ENCODE measurements at places on chromosomes 3 and 15.
A peak's percentile ranks its signal among the peaks of the same experiment; 100 is the strongest.

GRCh38 chr3:71902258-71903111, 117.5 kb upstream of the PROK2 start:
- no peak for DNase-seq

DNA sequence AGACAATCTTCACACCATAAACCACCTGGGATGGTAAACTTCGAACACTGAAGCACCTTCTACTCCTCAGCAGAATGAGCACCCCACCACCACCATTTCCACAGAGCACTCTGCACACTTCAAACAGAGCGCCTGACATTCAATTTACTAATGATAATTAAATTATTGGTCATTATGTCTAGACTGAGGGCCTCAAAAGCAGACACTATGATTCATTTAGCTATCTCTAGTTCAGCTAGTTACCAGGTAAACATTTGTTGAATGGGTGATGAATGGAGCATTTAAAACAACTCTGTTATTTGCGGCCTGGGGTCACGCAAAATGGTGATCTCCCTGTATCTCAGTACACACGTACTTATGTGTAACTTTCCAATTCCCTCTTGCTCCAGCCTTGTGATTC, 40.9 kb downstream of the ACAP2 start:
- DNase-seq = no peak

- DNase-seq = peak; percentile 62
These were observed 20.4 kb upstream of the SATB1 start for GRCh38 chr3:18445401-18446148.

DNA sequence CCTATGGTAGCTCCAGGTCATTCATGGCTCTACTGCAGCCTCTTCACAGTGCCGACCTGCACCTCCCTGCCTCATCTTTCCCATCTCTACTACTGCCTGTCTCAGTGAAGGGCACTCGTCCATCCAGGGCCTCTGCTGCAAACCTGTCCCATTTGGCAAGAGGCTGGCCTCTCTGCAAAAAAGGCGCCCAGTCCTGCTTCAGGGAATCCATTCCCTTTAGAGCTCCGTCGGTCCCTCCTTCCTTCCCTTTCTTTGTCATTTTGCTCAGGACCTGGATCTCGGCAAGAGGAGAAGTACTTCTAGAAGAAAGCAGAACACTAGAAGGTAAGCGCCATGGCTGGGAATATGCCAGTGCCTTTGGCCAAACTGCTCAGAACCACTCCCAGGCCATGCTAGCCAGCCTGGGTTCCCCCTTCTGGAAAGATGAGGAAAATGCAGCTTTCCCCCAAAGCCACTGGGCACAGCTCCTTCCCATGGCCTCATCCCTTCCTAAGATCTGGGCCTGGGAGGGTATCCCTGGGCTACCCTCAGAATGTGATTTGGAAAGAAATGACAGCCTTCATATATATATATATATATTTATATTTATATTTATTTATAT, 6.4 kb upstream of the ISL2 start:
- DNase-seq = no peak

- DNase-seq = no peak
These were observed 596.7 kb downstream of the PDCD6IP start for GRCh38 chr3:34394978-34395748.

DNA sequence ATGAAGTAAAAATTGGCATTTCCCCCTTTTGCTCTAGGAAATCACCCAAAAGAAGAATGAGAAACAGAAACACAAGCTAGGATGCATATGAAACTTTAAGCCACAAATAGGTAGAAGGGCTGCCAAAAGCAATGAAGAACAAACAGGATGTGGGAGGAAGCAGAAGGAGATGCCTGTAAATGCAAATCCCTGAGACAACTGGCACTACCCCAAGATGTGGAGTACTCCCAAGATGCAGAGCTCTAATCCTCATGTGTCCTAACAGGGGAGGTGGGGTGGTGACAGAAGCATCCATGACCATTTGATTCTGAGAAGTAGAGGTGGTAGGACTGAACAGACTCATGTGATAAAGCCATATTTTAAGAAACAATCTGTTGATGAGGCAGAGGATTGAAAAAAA, 31.9 kb upstream of the ZNF280D start:
- DNase-seq = no peak

Data from stimulated activated CD4-positive, alpha-beta T cell treated with anti-CD3 and anti-CD28 coated beads, Interleukin-1b, Interleukin-23, amount 100 ng/mL, for 24 hours (primary cell).